Mucosa of gallbladder (tissue), 1 donor: ENCODE measurements at places on chromosomes 4 and X. TPM values are rescaled to one million over a fixed set of nuclear protein-coding genes. Genes with fewer than 3 reads are reported as not detected.

GRCh38 chr4:160835789-160836188, 1328.0 kb downstream of the FSTL5 start:
- no peak for DNase-seq

The CSN1S1 gene
- not detected for total RNA-seq

The SMIM31 gene
- 21.8 TPM for total RNA-seq

The FGD1 gene
- 5.4 TPM for total RNA-seq

DNA sequence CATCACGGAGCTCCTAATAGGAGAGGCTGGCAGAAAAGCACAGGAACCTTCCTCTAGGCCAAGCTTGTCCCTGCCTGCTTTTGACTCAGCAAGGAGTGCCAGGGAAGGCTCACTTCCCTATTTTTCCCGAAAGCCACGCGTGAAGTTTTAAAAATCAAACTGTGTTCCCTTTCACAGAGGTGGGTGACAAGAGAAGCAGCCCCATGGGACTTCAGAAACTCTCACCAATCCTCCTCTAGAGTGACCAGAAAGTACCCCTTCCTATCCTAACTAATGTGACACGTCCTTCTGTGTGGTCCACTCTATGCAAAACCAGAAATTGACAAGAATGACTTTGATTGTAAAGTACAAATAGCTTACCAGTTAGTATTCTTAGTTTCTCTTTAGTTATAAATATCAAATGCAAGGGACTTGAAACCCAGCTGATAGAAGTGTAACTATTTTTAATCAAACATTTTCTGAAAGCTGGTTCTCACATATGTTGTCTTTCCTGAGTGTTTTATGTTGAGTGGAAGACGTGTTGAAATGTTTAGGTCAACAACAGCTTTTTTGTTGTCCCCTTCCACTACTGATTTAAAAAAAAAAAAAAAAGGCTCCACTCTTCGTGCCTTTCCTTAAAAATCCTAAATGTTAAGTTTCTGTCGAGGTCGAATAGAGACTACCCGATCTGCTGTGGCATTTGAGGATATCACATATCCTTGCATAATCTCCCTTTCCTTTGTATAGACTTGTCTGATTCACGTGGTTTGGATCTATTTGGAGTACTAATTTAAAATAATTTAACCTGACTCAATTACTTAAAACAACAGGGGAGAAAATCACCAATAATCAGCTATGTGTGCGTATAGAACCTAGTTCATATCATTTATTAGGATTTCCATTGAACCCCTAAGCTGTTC, 42.1 kb downstream of the NFKB1 start:
- DNase-seq: no peak

DNA sequence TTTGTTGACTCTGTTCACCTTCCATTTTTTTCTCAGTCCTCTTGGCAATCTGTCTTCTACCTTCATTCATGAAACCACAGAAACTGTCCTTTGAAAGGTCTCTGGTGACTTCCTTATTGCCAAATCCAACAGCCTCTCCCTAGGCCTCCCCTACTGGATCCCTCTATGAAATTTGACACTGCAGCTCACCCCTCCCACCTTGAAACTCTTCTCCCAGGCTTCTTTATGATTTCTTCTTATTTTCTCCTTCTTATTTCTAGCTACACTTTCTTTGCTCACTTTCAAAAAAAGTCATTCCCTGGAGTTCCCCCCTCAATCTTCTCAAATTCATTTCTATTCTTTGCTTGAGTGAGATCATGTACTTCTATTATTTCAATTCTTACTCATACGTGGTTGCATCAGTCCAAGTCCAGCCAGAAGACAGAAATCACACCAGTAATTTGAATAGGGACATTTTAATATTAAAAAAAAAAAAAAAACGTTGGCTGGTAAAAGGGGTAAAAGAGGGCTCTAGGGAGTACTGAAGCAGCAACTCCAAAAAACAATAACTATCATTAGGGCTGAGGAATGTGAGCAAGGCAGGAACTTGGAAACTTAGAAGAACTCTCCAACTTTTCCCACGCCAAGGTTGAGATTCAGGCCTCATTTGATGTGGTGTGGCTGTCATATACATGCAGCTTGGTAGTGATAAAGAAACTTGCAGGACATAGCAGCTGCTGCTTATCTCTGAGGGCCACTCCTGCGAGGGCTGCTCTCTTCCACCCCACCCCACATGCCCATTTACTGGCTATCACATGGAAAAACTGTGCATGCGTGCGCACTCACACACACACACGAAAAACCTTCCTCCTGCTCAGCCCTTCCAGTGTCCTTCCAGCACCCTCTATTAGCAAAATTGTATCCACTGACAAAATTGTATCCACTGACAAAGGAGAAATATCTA, 169.8 kb upstream of the GALNT7 start:
- no peak for DNase-seq

The NUDT10 gene
- 0.95 TPM for total RNA-seq

DNA sequence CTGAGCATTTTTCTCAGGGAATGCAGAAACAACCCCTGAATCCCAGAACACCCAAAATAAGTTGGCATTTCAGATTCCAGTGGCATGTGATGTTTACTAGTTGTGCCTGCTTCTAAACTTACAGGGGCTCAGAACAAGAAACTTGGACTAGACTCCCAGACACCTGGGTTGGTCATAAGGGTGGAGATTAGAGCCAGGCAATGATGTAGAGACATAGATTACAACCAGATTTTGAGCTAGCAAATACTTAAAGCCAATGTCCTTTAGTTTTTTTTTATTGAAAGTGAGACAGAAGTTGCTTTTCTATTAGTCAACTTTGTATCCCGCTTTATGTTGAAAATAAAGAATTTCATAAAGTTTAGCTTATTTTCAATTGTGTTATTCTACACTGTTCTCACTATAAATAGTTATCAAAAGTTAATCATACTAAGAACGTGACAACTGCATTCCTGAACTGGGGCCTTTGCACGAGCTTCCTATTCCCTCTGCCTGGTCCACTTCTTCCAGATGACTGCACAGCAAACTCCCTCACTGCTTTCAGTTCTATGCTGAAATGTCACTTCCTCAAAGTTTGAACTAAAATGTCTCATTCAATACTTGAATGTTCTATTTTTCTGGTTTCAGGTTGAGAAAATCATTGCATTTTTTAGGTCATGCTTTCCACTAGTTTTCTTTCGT, 224.7 kb upstream of the PPP1R2C start:
- no peak for DNase-seq

DNA sequence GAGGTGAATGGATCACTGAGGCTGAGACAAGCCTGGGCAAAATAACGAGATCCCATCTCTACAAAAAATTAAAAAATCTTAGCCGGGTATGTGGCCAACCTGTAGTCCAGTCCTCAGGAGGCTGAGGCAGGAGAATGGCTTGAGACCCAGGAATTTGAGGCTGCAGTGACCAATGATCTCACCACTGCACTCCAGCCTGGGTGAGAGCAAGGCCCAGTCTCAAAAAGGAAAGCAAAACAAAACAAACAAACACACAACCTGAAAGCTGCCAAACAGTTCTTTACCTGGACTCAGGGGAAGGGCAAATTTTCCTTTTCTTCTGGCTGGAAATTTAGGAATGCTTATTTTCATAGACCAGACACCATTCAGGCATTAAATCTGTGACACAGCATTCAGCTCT, 163.1 kb upstream of the FAT1 start:
- no peak for DNase-seq

The ANAPC4 gene
- 28.9 TPM for total RNA-seq

The SCRG1 gene
- 8.4 TPM for total RNA-seq

DNA sequence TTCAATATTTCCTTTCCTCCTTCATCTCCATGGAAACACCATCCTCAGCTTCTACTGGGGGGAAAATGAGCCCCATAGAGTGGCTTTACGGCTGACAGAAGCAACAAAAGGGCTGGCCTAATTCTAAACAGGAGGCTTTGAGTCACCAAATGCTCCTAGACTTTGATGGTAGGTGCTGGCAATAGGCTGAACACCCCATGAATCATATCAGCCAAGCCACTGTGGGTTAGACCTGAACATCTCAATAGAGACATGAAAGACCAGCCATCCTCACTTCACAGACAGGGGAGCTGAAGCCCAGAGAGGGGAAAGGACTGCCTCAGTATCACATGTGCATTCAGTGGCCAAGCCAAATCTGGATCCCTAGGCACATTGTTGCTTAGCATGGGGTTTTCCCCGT, 107.6 kb downstream of the AMER1 start:
- no peak for DNase-seq

DNA sequence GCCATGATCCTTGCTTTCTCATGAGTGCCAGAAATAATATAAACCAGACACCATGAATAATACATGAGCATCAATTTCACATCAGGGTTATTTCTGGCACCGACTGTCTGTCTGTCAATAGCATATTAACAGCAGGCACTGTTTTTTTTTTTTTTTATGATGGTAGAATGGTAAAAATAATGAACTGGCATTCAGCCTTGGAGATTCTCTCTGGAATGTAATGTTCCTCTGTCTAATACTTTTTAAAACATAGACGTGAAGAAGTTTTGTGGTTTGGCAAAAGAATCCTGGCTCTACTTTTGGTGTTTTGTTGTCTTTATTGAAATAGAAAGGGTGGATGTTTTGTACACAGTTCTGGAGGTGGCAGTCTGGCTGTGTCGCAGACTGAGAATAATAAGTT, 874.6 kb upstream of the PRKX start:
- no peak for DNase-seq

The ELF2 gene
- 40.3 TPM for total RNA-seq

The ARX gene
- total RNA-seq: not detected

DNA sequence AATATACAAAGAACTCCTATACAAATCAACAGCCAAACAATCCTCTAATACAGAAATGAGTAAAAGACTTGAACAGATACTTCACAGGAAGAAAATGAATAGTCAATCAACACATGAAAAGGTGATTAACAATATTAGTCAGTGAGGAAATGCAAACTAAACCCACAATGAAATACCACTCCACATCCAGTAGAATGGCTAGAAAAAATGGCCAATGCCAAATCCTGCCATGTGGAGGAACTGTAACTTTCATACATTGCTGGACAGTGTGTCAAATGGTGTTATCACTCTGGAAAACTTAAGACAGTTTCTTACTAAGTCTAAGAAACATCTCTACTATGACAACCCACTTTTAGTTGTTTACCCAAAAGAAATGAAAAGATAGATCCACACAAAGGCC, 59.5 kb downstream of the NSG1 start:
- no peak for DNase-seq

The ASB12 gene
- total RNA-seq: 0.14 TPM

- DNase-seq: no peak
Measured at GRCh38 chrX:41785685-41786084, 61.7 kb downstream of the GPR82 start.

DNA sequence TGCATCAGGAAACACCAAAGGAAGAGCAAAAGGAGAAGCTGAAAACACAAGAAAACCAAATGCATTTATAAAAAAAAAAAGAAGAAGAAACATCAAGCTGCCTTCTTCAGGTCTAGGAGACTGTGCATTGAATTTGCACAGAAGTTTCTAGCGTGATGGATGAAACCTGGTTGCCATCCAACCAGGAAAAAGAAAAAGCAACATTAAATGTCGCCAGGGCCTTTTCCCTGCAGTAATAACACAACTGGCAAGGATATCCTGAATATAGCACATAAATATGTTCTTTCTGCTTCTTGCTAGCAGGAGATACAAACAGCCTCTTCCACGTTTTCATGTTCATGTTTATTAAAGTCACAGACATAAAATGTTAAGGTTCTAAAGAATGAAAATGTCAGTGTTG, 60.8 kb upstream of the ZFP42 start:
- no peak for DNase-seq

DNA sequence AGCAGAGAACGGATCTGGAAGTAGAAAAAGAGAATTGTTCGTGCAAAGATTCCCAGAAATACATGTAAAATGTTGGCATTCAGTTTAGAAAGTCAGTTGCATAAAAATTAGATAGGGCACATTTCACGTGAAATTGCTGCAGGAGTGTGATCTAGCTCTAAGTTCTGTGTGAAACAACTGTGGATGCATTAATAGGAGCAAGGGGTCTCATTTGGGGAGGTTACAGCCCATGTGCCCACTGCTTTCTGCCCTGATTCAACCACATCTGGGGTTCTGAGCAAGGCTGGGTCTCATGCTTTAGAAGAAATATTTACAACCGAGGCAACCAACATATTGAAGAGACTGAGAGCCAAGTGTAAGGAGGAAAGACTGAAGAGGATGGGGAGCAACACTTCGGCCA, 639.0 kb downstream of the BCOR start:
- no peak for DNase-seq

The ZIC3 gene
- not detected for total RNA-seq

The CNGA1 gene
- 3.3 TPM for total RNA-seq

GRCh38 chrX:37644381-37645305, 40.9 kb upstream of the XK start:
- no peak for DNase-seq

- DNase-seq: no peak
Measured at GRCh38 chrX:72142794-72143608, 11.3 kb upstream of the RTL5 start.

DNA sequence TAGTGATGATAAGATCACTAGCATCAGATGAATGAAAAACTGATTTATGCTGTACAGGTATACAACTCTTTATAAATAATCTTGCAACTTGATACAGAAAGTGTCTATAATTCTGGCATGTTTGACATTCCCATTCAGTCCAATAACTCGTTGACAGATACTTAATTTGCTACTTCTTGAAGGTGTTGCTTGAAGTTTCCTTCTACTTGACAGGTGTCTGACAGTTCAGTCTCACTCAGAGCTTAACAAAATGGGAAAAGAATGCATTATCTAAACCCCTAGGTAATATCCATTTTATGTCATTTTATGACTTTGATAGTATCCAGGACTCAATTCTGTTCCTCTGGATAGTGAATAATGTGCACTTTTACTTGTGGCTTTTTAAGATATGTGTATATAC, 508.9 kb downstream of the GRID2 start:
- no peak for DNase-seq

DNA sequence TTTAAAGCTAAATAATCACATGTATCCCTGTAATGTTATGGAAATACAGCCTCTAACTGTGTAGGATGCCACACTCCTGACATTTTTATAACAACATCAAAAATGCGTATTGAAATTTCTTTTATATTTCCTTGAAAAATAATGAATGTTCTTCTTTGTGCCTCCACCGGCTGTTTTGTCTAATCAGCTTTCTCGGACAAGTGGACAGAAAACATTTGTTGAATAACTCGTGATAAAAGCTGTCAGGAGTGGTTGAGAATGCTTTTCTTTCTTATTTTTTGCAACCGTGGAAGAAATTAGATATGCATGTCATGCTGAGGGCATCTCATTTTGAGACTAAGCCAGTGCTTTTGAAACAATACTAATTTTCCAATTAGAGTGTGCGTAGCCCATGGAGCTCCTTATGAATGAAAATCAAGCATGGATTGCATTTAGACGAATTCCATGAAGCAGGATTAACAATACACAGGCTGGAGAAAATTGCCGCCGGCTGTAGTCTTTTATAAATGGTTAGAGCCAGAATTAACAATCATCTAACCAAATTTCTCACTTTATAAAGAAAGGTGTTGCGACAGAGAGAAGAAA, 614.5 kb upstream of the LCORL start:
- DNase-seq: no peak

- DNase-seq: no peak
Measured at GRCh38 chrX:134752981-134753717, 94.9 kb upstream of the PLAC1 start.

- DNase-seq: no peak
Measured at GRCh38 chr4:114980932-114981708, 132.3 kb downstream of the NDST4 start.

The GYPB gene
- total RNA-seq: not detected
